ENCODE measurements at places on chromosomes 7 and 10.

- DNase-seq: no peak
These were observed 86.4 kb upstream of the KIF5B start for GRCh38 chr10:32142646-32143045.

GRCh38 chr10:18607503-18608378 is 43.6 kb downstream of the NSUN6 start:
- no peak for DNase-seq

GRCh38 chr10:119395280-119396007 is 147.1 kb downstream of the RGS10 start:
- DNase-seq: peak; percentile 58

- DNase-seq: no peak
These were observed 168.0 kb upstream of the RHEB start for GRCh38 chr7:151687523-151688235.

- DNase-seq: no peak
These were observed 91.5 kb downstream of the KMT2C start for GRCh38 chr7:152344253-152344652.

- DNase-seq: peak; percentile 6
These were observed 4.0 kb upstream of the CREB5 start for GRCh38 chr7:28408105-28408959.

All from GM12891 (cell line).